Left ventricle myocardium superior (tissue), 1 donor: ENCODE measurements at places on chromosomes 3 and 15. TPM values are rescaled to one million over a fixed set of nuclear protein-coding genes. Genes with fewer than 3 reads are reported as not detected.

Gene SH3BP5
- total RNA-seq, result 9.7 TPM

Gene ARHGAP31
- total RNA-seq, result 41.7 TPM

Gene AP3B2
- 0.84 TPM for total RNA-seq

Gene CLEC3B
- 68.0 TPM for total RNA-seq

Gene DNAH12
- 0.02 TPM for total RNA-seq

Gene CALML4
- total RNA-seq, result 0.99 TPM

Gene ATP13A5
- total RNA-seq, result not detected

Gene MKRN2OS
- not detected for total RNA-seq

Gene CELSR3
- total RNA-seq, result 0.35 TPM
